Liver (tissue), 10 donors: ENCODE measurements at places on chromosomes 6 and 20. TPM values are rescaled to one million over a fixed set of nuclear protein-coding genes. Genes with fewer than 3 reads are reported as not detected.
A peak's percentile ranks its signal among the peaks of the same experiment; 100 is the strongest.

SENP6 gene
- 41.4 TPM for total RNA-seq

CFAP61 gene
- not detected for total RNA-seq

SCUBE3 gene
- total RNA-seq: 0.08 TPM

CTCFL gene
- total RNA-seq: 0.05 TPM

FAXC gene
- total RNA-seq: not detected

NR2E1 gene
- not detected for total RNA-seq

GPR63 gene
- total RNA-seq: 0.08 TPM

ANGPT4 gene
- total RNA-seq: 0.05 TPM

DNA sequence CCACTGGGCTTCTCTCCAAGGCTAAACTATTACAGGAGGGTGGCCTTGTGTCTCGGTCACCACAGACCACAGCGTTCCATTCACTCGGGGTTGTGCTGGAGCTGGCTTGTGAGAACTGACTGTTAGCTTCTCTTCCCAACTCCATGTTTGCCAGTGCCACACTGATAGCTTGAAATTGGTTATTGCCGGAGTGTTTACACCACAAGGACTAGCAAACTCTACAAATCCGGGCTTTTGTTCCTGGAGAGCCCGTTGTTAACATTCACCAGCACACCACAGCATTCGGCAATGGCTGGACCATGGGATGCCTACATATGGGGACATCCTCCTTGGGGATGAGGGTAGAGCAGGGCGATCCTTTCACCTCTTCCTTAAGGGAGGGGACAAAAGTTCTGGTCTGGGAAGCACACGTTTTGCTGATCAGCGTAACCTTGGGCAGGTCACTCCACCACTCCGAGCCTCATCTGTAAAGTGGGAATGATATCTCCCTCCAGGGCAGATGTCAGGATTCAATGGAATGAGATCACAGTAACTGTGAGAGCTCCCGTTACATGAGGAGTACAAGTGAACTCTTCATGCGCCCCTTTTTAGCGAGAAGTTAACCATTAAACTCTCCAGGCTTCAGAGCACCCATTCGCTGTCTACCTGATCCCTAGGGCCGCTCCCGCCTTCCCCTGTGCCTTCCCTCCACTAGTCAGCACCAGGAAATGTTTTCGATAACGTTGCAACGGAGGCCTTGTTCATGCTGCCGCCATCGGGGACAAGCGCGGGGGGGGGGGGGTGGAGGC lies 41.7 kb upstream of the TTPAL start:
- DNase-seq: peak; percentile 57

DNA sequence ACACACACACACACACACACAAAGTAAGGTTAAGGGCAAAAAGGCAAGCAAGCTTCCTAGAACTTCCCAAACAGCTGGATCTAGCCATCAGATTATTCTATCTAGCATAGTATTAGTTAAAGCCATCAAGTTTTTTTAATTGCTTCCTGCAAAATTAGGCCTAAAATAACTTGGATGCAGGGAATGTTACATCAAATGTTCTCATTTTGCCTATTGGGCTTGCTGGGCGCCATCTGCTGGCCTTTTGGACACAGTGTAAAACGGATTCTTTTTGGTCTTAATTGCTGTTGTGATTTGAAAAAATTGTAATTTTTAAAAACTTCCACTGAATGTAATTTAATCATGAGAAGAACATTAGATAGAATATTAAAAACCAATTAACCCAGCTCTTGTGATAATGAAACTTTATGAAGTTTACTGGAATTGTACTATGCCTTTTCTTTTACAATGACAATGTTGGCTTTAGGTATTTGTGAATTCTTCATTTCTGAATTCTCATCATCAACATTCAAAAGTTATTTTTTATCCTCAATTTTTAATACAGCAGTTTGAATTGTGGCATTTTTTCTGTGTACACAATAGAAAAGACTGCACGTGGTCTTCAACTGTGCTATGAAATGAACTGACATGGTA lies 6.8 kb downstream of the MKKS start:
- peak; percentile 53 for DNase-seq

DNA sequence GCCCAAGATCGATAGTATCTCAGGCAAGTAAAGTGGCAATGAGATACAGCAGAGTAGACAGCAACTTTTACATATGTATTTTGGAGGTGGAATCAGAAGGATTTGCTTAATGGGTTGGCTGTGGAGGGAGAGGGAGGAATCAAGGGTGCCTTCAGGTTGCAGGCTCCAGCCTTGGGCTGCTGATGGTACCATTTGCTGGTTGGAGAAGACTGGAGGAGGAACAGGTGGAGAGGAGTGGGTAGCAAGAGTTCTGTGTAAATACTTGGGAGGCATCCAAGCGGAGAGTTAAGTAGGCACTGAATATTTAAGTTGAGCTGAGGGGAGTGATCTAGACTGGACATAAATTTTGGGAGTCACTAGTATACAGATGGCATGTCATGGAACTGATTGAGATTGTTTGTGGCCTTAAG lies 5.2 kb downstream of the BICRAL start:
- DNase-seq: no peak

DNA sequence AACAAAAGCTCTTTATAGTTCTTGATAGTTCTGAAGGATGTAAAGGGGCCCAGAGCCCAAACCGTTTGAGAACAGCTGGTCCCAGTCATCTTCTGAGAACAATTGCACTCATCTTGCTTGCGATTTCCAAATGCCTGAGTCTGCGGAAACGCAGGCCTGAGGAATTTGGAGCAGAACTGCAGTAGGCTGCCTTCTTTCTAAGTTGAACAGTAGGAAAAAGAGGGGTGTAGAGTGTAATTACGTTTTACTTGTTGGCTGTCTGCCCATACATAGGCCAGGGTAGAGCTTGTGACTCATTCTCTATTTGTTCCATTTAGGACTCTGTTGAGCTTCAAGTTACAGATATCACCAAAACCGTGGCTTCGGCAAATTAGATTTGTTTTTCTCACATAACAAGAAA lies 42.0 kb upstream of the KIF16B start:
- no peak for DNase-seq

- no peak for DNase-seq
Observed at GRCh38 chr6:169980826-169981450, 229.5 kb downstream of the ERMARD start.

GRCh38 chr6:132218059-132218696 lies 183.1 kb downstream of the MOXD1 start:
- no peak for DNase-seq

GRCh38 chr20:16014436-16014835 lies 558.8 kb downstream of the KIF16B start:
- DNase-seq: no peak

DNA sequence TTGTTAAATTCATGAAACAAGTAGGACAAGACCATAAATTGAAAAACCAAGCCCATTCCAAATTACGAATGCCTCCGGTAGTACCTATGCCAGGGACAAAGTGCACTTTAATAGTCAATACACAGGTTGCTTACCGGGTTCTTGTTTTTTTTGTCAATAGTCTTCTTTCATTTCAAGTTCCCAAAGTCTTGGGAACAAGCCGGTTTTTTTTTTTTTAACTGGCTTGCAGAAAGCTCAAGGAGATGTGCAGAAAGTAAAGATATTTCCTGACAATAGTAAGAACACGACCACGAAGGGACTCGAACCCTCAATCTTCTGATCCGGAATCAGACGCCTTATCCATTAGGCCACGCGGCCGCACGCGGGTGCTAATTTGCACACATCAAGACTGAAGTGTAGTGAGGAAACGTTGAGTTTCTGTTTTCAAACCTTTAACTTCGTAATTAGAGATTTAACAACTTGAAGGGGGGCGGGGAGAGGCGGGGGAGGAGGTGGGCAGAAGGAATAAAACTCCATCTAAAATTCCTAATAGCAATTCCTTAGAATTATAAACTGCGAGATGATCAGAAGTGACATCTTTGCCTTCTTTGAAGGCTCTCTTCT lies 181.0 kb downstream of the TRIM27 start:
- no peak for DNase-seq

DNA sequence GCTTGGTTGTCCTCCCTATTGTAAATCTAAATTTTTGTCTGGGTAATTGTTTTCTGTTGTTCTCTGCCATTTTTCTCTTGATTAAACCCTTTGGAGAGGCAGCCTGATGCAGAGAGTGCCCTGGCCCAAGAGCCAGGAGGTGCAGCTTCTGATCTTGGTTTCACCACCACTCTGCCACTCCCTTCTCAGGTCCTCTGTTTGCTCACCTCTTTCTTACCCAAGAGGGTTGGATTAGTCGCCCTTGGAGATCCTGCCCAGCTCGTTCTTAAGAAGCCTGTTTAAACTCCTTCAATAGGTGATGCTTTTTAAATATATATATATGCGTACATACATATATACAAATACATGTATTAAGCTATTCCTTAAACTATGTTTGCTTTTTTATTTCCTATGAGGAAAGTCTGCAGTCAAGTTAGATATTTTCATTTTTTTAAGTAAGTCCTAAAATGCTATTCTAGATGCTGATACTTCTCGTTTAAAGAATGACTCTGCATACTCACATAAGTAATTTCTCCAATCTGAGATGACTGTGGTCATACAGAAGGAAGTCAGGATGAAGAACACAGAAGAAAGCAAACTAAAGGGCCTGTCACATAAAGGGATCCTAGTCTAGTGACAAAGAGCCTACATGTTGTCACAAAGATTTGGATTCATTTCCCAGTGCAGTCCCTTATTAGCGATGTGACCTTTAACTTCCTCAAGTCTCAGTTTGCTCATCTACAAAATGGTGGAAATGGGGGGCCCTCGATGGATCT lies 19.9 kb downstream of the TPD52L1 start:
- DNase-seq: no peak

DNA sequence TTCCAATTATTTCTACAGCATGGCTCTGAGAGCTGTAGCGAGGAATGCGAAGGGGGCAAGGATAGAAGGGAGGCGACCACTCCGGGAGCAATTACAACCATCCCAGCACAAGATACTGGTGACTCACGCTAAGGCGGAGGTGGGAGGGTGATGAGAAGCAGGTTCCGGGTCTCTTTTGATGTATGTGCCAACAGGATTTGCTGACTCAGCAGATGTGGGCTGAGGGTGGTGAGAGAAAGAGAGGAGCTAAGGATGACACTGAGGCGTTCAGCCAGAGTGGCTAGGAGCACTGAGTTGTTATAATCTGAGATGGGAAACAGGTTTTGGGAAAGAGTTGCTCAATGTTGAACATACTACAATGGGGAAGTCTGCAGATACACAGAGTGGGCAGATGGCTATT lies 9.3 kb upstream of the TXNDC5 start:
- DNase-seq: no peak

DNA sequence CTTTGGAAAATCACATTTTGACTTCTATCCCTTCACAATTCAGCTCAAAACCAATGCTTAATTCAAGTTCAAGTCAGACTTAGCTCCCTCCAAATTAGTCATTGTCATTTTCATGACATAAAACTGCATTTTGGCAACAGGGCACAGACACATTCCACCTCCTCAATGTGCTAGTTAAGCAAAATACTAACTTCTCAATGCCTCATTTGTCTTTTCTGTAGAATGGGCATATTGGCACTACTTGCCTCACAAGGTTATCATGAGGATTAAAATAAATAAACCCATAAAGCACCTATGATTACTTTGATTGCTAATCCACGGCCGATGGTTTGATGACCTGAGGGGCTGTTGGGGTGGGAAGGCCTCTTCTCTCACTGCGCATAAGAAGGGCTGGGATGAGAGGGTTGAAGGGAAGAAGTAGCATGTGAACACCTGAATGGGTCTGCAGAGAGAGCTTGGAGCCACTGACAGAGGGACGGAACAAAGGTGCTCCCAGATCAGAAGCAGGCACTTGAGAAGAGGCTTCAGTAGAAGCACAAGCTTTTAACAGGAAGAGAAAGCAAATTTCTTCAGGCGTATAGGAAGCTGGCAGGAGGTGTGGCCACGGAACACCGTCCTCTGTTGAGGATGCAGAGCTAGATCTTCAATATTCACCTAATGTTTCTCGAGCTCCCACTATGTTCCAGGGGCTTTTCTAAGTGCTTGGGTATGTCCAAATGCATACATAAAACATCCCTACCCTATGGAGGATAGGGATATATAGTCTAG lies 11.7 kb upstream of the TBC1D7 start:
- no peak for DNase-seq

DNA sequence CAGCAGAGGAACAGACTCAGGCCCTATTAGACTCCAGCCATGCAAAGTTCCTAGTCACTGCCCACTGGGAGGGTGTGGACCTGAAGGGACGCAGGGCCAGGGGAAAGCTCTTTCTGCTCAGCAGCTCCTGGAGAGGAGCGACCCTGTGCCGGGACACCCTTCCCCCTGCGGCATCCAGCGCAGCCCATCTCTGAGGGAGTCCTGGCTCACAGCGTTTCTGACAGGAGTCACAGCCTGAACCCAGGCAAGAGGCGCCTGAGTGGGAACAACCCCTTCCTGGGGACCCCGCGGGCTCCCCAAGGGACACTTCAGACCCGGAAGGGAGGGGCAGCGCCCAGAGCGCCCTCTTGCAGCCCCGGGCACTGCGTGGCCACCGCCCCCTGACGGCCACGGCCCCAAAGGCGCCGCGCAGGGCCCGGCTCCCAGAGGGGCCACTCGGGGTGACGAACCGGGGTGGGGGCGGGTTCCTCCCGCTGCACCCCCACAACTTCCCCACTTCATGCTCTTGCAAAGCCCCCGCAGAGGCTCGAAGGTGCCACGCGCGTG lies 862 bp downstream of the UCKL1 start:
- peak; percentile 52 for DNase-seq

DNA sequence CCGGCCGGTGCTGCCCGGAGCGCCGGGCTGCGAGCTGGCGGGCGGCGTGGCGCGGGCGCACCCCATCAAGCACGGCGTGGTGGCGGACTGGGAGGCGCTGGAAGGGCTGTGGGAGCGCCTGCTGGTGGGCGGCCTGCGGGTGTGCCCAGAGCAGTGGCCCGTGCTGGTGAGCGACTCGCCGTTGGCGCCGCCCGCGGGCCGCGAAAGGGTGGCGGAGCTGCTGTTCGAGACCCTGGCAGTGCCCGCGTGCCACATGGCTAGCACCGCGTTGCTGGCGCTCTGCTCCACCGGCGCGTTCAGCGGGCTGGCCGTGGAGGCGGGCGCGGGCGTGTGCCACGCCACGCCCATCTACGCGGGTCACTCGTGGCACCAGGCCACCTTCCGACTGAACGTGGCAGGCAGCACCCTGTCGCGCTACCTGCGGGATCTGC lies 517 bp downstream of the ACTL10 start:
- DNase-seq: no peak

- no peak for DNase-seq
Observed at GRCh38 chr6:11423667-11424066, 113.9 kb upstream of the TMEM170B start.

DNA sequence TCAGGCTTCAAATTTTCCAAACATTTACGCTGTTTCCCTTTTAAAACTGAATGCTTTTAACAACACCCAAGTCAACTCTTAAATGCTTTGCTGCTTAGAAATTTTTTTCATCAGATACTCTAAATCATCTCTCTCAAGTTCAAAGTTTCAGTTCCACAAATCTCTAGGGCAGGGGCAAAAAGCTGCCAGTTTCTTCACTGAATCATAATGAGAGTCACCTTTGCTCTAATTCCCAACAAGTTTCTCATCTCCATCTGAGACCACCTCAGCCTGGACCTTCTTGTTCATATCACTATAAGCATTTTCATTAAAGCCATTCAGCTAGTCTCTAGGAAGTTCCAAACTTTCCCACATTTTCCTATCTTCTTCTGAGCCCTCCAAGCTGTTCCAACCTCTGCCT lies 69.1 kb downstream of the RNF217 start:
- no peak for DNase-seq

- DNase-seq: peak; percentile 32
Observed at GRCh38 chr6:168161371-168161750, 82.3 kb upstream of the FRMD1 start.

- DNase-seq: no peak
Observed at GRCh38 chr6:72873433-72873832, 251.6 kb downstream of the KCNQ5 start.

GRCh38 chr6:155943635-155944034 lies 488.0 kb upstream of the NOX3 start:
- DNase-seq: no peak

GRCh38 chr20:44851545-44851944 lies 34.0 kb upstream of the YWHAB start:
- no peak for DNase-seq
